ENCODE measurements at places on chromosomes 2 and 18. TPM values are rescaled to one million over a fixed set of nuclear protein-coding genes. Genes with fewer than 3 reads are reported as not detected.

DNA sequence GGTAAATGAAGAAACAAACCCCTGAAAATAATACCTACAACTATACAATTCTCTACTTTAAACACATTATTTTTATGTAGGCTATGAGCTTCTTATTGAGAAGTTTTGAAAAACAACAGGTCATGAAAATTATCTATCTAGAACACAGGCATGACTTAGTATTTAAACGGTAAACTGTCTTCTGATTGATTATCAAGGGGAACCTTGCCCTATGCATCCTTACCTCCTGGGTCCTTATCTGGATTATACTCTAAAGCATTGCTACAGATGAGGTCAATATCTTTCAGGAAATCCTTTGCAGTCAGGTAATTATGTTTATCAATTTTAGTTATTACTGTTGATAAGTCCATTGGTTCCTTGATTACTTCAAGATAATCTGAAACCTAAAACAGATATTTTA, 144.3 kb downstream of the ATAD2B start:
- DNase-seq, result no peak

- no peak for DNase-seq
Observed at GRCh38 chr2:14199040-14199439, 433.5 kb upstream of the LRATD1 start.

DNA sequence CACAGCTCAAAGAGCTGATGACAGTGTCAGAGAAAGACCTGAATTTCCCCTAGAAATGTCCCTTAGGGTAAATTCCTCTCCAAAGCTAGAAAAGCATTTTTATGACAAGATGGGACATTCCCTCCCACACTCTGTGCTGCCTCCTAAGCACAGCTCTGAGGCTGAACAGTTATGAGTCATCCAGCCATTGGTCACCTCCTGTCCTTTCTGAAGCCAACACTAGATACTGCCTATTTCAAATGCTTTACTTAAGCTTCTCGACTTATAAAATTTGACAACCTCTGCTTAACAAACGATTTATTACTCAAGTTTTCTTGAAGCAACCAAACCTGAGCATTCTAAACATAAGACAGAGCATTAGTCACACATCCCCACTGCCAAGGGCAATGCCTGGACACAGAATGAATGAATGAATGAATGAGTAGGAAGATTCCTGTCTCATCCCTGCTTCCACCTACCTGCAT, 35.4 kb downstream of the B4GALT6 start:
- DNase-seq, result no peak

DNA sequence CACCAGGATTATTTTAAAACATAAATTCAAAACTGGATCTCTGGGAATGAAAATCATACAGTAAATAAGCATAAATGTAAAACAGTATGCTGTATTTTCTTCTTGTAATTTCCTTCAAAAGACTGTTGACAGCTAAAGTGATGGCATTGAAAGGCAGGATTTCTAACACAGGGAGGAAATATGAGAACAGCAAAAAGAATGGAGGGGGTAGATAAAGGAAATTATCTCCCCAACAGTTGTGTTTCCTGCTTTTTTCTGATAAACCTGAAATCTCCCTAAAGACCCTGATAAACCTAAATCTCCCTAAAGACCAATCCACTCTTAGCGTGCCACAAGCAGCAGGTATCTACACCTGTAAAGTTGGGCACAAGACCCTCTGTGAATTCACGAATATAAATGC, 50.8 kb downstream of the PIAS2 start:
- DNase-seq, result no peak

The TBR1 gene
- not detected for polyA plus RNA-seq

Measured in left renal pelvis (tissue), 4 donors.